ENCODE measurements at places on chromosomes 16 and 17.

DNA sequence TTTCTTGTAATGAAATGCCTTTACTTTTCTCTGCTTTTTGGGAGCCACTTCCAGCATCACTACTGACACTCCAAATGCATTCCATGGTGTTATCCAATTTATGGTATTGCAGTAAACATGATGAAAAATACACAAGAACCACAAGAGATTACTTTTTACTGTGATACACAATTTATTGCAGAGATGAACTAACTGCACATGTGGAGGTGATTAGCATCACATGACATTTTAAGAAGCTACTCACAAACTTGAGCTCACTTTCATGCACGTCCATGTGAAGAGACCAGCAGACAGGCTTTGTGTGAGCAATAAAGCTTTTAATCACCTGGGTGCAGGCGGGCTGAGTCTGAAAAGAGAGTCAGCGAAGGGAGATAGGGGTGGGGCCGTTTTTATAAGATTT lies 780.5 kb upstream of the GOT2 start:
- no peak for DNase-seq

- DNase-seq, result no peak
Observed at GRCh38 chr17:8151641-8152111, 528 bp downstream of the PER1 start.

DNA sequence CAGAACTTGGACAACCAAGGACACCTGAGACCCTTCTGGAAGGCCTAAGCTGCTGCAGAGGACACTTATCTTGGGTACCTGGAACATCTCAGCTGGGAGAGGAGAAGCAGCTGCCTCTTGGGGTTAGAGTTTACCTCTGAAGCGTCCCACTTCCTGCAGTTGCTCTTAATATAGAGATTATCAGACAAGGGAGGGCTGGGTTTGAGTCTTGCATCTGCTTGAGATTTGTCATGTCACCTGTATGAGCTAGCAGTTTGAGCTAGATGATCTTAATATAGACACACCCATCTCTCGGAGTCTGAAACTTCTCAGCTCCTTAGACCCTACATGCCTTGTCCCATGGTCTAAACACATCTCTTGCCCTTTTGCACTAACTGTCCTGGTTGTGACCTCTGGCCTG lies 93.1 kb upstream of the CCL1 start:
- DNase-seq, result no peak

DNA sequence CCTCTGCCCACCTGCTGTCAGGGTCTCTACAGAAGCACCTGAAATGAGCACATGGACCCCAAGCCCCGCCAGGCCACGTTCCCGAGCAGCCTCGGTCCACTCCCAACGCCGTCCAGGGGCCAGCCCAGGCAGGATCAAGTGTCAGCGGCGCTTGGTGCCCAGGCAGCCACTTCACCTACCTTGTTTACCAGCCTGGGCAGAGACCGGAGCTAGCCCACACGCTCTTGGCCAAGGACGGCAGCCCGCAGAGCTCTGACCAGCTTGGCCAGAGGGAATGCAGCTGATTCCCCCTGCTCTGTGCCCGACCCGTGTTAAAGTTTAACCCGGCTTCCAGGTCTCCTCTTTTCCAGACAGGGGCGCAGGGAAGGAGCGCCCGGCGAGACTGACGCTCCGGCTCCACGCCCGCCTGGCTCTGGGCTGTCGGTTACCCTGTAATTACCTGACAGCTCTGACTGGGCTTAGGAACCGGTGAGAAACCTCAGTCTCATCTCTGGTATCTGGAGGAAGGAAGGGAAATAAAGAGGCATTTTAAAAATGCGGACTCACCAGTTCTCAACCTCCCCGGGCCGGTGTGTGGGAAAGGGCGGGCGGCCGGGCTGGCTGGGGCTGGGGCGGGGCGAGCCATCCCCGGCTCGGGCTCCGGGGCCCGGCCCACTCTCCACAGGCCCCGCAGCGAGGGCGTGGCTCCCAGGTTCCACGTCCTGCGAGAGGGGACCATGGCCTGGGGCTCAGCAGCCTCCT lies 4.6 kb downstream of the KIFC3 start:
- DNase-seq, result no peak

GRCh38 chr17:81120149-81120484 lies 45.2 kb upstream of the PVALEF start:
- no peak for DNase-seq

- no peak for DNase-seq
Observed at GRCh38 chr16:2384426-2384825, 43.9 kb upstream of the ABCA3 start.

DNA sequence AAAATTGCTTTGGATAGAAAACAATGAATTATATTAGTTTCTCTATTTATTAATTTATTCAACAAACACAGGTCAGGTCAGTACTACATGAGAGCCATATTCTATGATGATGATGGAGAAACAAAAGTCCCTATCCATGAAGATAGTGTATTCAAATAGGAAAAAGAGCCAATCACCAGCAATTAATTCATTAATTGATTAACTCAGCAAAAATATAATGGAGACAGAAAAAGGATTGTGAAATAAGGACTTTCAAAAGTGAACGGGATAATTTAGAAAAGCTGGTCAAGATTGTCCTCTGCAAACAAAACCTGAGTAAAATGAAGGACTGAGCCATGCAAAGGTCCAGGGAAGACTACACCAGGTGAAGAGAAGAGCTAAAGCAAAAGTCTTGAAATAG lies 1517.7 kb upstream of the CDH8 start:
- no peak for DNase-seq

DNA sequence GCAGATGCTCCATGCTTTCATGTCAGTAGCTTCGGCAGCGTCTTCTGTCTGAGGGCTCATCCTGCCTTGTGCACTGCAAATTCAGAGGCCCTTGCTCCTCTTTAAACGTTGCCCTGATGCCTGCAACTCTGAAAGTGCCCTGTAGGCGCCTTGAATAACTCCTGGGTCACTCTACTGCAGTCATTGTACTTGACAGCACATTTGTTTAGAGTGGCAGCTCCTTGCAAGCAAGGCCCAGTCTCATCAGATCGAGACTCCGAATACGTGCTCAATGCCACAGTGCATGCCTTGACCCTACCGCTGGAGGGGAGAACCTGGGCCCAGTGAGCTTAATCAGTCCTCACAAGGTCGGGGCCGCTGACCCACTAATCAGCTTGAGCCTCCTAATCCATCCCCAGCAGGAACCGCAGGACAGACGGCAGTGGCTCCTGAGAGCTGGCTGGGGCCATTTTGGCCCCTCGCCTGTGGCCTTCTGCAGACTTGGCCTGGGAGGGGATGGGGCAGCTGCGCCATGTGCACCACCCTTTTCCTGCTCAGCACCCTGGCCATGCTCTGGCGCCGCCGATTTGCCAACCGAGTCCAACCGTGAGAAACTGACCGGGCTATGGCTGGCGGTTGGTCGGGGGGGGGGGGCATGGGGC lies at the start of gene PRCD:
Gene PRCD, plus strand, starts transcription at position 414 of the 641 bp plus-strand sequence. Its CDS starts 98 bp downstream, at position 512.
- DNase-seq, result no peak

DNA sequence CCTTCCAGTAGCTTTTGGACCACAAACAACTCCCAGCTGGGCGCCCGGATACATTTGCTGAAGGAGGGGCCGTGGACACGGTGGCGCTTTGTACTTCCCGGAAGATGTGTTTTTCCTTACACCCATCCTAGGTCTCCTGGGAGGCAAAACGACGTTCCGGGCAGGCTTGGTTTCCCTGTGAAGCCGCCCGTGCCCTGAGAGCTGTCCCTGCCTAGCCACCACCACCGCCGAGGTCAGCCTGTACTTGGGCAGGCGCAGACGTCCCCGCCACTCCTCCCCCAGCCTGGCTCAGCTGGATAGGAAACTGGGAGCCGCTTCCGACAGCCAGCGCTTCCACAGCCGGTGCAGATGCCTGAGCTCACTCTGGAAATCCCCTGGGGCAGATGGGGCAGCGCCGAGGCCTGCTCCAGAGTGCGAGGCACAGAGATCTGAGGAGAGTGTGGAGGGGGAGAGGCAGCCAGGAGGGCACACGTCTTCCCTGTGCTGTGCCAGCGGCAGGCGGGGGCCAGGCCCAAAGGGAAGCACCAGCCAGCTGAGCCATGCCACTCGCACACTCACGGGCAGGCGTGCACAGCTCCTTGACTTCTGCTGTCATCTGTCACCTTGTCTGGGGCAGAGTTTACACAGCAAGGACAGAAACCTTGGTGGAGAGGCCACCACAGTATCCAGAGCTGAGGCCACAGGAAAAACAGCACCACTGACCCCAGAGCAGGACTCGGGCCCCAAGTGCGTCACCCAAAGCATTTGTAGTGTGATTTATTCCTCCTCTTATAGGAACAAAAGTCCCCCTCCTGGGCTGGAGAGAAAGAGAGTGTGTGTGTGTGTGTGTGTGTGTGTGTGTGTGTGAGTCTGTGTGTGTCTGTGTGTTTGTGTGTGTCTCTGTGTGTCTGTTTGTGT lies 3.0 kb downstream of the RHBDF2 start:
- peak; percentile 74 for DNase-seq

GRCh38 chr16:67666032-67666551 lies 458 bp downstream of the ENKD1 start:
- no peak for DNase-seq

DNA sequence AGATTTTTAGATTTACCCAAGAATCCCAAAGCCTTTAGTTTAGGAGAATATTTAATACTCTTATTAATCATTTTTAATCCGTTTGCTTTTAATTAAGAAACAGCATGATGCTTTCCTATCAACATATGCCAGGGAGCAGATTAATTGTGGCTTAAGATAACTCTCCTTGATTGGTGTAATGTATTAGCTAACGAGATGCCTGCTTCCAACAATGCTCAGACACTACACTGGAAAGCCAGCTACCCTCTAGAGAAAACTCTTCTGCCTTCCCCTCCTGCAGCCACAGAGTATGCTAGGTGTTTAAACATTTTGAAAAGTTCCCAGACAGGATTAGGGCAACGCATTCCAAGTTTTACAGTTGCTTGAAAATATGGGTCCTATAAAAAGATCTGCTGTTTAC lies 142.2 kb downstream of the AATF start:
- no peak for DNase-seq

DNA sequence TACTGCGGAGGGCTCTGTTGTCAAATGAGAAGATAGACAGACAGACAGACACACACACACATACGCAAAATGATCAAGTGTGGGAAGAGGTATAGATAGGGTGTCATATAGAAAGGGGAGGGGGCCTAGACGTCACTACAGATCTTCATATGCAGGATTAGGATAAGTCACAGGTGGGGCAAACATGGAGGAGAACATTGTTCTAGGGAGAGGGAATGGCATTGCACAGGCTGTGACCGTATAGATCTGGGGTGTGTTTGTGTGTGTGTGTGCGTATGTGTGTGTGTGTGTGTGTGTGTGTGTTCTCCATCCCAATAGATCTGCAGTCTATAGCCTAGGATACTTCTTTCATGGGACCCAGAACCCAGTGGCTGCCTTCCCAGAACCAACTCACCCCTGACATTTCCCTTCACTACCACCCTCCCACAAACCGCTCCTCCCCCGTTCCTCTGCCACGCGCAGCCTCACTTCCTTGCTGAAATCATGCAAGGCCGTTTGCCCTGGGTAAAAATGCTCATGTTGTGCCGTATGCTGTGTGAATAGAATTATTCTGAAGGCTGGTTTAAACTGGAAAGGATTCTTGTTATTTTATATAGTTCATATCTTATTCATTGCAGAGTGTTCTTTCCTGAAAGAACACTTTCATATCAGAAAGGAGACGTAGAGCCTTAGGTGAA lies 50.5 kb upstream of the CCL1 start:
- no peak for DNase-seq

DNA sequence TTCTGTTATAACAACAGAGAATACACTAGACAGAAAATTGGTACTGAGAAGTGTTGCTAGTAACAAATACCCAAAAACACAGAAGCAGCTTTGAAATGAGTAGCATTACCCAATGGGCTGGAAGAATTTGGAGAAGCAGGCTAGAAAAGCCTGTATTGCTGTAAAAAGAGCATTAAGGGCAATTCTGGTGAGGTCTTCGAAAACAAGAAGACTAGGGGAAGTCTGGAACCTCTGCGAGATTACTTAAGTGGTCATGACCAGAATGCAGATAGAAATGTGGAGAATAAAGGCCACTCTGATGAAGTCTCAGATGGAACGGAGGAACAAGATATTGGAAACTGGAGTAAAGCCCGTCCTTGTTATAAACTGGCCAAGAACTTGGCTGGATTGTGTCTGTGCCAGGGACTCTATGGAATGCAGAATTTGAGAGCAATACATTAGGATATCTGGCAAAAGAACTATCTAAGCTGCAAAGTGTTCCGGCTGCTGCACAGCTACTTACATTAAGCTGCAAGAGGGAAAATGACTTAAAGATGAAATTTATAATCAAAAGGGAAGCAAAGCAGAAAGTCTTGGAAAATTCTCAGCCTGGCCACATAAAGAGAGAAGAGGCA lies 44.9 kb upstream of the PEMT start:
- no peak for DNase-seq

GRCh38 chr16:50083996-50084395 lies 18.2 kb downstream of the HEATR3 start:
- no peak for DNase-seq

DNA sequence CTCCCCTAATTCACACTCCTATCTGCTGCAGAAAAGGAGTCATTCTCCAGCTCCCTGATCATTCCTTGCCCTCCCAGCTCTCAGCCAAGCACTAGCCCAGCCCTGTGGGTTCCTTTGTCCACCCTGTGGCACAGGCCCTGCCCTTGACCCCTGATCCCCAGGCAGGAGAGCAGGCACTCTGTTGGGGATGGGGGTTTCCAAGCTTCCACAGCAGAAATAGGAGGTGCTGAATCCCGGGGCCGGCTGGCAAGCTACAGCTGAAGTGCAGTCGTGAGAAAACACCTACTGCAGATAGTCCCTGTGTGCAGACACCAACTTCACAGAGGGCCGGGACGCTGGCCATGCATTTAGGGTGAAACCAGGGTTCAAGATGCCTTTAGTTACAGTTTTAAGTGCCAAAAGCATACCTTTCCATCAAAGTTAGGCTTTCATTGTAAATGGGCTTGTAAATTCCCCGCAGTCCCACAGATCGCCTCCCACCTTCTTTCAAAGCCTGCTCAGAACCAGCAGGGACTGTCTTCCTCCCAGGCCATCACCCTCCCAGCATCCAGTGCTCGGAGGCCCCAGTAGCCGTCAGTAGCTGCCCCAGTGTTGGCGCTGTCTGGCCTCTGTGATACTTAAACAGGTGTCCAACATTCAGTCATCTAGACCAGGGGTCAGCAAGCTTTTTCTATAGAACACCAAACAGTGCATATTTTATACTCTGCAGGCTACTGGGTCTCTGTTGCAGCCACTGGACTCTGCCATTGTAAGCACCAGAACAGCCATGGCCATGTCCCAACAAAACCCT lies 10.6 kb downstream of the CPSF4L start:
- DNase-seq, result no peak

DNA sequence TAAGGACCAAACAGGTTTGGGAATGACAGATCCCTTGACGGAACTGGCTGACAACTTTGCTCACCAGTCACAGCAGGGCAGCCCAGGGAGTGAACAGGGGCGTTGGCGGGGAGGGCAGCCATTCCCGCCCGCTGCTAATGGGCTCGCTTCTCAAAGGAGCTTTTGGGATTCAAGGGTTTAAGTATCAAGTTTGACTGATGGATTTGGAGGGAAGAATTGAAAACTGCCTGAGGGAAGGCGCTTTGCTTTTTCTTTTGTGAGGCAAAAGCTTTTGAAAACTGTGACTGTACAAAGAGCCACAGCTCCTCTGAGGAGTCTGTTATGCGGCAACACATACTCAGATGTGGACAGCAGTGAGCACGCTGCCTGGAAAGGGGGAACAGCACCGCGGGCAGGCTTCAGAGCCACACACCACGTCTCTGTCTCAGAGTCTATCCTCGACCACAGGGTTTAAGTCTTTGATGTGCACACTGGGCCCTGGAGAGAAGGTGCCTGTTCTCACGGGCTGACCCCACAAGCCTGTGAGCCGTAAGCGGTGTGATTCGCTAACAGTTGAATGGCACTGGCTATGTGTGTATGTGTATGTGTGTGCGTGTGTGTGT lies 79.9 kb upstream of the HSBP1 start:
- no peak for DNase-seq

- no peak for DNase-seq
Observed at GRCh38 chr17:4362141-4362540, 4.3 kb downstream of the UBE2G1 start.
